ENCODE measurements at places on chromosomes 13 and 19.

DNA sequence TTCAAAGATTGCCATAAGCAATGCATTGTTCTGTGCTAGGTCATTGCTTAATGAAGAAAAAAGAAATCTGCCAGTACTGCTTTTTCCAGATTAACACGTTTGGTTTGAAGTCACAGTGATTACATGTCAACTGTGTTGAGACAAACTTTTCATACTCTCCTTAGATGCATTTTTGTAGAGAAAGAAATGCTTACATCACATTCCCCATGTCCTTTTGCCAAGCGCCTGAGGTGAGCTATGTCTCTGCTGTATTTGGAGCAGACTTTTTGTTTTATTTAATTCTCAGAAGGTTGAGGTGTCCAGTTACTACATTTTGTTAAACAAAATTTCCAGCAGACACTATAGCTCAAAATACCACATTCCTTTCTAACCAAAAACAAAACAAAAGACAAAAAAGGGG lies 16.2 kb downstream of the LACC1 start:
- DNase-seq, result no peak

- DNase-seq, result no peak
Measured at GRCh38 chr13:82947191-82947621, 935.1 kb downstream of the SLITRK1 start.

- DNase-seq, result no peak
Measured at GRCh38 chr13:114244637-114245036, 9.9 kb downstream of the CDC16 start.

DNA sequence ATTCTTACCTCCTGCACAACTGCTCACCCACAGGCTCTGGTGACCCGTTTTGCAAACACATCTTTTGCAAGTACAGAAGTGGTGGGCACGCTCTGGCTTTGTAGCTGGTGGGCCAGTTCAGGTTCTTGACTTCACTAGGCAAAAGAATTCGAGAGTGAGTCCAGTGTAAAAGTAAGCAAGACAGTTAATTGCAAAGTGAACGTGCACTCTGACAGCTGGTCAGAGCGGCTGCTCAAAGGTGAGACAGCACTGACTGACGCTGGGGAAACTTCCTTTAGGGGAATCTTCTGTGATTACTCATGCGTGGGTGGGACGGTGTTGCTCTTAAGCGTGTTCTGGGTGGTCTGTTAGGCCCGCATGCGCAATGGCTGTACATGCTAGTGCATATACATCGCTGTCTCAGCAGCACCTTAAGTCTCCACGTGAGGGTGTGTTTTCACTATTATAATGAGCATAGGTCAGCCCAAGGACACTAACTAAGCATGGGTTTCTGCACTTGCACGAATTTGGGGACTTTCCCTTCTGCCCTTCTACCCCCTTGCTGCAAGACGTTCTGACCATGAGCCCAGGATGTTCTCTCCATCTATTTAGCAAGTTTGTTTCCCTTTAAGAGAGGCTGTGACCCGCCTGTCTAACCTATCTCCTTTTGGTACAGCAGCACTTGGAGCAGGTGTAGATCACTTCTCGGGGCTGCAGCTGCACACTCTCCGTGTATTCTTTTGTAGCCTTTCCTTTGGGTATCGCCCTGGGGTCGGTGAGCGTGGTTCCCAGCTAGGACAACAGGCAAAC lies 30.2 kb upstream of the CD33 start:
- DNase-seq, result no peak

DNA sequence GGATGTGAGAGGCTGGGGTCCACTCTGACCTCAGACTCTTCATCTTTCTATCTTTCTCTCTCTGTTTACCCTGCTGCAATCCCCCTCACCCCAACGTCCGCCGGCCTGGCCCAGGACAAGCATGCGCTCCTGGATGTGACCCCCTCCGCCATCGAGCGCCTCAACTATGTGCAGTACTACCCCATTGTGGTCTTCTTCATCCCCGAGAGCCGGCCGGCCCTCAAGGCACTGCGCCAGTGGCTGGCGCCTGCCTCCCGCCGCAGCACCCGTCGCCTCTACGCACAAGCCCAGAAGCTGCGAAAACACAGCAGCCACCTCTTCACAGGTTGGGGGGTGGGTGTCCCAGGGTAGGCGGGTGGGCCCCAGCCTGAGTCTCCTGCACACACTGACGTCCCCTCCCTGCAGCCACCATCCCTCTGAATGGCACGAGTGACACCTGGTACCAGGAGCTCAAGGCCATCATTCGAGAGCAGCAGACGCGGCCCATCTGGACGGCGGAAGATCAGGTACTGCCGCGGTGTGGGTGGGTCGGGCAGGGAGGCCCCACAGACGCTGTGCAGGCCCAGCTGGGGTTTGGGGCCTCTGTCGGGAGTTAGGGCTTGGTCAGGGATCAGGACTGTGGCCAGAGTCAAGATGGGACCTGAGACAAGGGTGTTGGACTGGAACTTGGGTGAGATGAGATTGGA lies 15.0 kb downstream of the APBA3 start:
- DNase-seq, result no peak

- peak; percentile 65 for DNase-seq
Measured at GRCh38 chr19:15300533-15301197, 31.7 kb downstream of the BRD4 start.

GRCh38 chr13:85853901-85854663 lies 54.9 kb upstream of the SLITRK6 start:
- no peak for DNase-seq

GRCh38 chr19:4441994-4442818 lies 15.4 kb downstream of the UBXN6 start:
- DNase-seq, result no peak

GRCh38 chr19:42261763-42262162 lies 6.8 kb upstream of the ERF start:
- no peak for DNase-seq

All from brain microvascular endothelial cell (primary cell).